ENCODE measurements at places on chromosomes 2 and 18.

DNA sequence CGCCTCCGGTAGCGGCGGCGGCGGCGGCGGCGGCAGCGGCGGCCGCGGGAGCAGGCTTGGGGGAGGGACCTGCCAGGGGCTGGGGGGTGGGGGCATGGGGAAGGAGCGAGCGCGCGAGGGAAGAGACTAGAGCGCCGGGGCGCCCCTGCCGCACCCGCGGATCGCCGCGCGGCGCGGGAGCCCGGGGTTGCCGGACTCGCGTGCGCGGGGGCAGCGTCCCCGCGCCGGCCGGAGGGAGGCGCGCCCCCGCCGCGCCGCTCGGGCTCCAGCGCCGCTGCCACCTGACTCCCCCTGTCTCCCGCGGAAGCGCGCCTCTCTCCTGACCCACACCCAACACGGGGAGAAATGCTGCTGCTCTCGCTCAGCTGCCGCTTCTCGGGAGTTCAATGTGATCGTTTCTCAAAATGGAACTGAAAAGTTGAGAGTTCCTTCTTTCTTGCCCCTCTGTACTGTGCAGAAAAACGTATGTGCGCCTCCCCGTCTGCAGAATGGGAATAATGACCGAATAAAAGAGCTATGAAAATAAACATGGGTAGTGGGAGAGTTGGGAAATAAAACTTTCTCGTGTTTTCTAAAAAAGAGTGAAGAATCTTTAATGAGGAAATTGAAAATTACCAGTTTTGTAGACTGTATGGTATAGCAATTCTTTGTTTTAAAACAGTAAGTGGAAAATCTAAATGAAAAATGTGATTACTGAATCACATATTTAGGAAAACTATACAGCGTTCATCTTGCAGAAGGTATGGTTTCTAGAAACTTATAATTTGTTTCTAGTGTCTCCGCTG is 455 bp upstream of the TLK1 start:
- peak; percentile 62 for DNase-seq

GRCh38 chr2:43001055-43001378 is 208.6 kb upstream of the HAAO start:
- DNase-seq, result no peak

- DNase-seq, result no peak
These were observed 58.1 kb downstream of the PAX3 start for GRCh38 chr2:222240676-222241049.

DNA sequence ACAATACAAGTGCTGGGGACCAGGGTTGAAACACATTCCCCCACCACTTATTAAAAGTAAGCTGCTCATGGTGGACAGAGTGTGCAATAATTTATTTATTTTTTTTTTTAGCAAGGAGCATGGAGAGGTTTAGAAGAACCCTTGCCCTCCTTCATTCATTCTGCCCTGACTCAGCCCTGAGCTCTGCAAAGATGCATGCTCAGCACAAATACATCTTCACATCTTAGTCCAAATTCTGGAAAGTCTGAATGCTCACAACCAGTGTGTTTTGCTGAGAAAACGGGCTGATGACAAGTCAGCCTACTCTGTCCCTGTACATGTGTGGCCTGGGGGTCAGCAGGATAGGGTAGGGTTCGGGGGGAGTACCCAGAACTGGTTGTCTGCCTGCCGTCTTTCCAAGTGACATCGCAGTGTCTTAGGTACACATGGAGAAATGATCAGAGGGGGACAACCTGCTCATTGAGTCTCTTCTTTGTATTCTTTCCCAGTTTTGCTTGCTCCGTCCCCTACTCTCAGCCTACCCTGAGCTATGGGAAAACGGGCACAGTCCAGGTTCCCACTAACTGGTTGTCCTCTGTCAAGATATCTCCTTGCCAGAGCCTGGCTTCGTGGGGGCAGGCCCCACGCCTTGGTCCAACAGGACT is 76.4 kb downstream of the ADD2 start:
- DNase-seq, result no peak

DNA sequence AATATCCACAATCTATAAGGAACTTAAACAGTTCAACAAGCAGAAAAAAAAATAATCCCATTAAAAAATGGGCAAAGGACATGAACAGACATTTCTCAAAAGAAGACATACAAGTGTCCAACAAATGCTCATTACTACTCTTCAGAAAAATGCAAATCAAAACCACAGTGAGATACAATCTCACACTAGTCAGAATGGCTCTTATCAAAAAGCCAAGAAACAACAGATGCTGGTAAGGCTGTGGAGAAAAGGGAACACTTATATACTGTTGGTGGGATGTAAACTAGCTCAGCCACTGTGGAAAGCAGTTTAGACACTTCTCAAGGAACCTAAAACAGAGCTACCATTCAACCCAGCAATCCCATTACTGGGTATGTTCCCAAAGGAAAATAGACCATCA is 7.2 kb upstream of the CRYGB start:
- no peak for DNase-seq

- no peak for DNase-seq
These were observed 158.5 kb downstream of the COPS8 start for GRCh38 chr2:237244178-237244577.

DNA sequence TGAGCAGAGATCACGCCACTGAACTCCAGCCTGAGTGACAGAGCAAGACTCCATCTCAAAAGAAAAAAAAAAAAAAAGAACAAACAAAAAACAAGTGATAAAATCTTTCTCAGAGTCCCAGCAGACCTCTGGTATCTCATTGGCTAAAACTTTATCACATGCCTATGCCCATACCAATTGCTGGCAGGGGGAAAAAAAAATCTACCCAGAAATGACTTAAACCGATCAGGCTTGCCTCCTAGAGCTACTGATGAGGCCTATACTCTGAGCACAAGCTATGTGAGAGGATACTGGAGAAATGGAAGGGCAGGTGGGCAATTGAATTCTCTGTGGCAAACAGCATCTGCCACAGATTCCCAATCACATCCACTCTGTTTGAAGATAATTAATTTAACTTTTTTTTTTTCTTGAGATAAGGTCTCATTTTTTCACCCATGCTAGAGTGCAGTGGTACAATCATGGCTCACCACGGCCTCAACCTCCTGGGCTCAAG is 49.0 kb downstream of the FBXO36 start:
- no peak for DNase-seq

DNA sequence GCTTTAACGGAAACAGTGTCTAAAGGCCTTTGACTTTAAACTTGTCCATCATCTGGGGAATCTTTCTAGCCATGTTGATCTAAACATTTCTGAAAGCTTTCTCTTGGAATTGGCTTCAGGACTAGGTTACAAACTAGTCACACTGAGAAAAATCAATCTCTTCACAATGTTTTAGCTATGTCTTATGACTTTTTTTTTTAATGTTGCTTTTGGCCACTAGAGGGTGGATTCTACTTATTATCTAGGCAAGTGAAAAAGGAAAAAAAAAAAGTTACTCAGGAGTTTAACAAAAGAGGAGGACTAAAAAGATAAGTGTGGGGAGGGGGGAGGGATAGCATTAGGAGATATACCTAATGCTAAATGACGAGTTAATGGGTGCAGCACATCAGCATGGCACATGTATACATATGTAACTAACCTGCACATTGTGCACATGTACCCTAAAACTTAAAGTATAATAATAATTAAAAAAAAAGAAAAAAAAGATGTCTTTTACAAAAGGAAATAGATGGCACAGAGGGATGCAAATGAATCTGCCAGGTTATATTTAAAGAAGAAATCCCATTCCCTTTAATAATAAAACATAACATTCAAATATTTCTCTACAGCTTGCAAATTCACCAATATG is 160.4 kb upstream of the PID1 start:
- DNase-seq, result no peak

- no peak for DNase-seq
These were observed 35.1 kb downstream of the PMS1 start for GRCh38 chr2:189819297-189819704.

- DNase-seq, result no peak
These were observed 82.6 kb upstream of the RGPD5 start for GRCh38 chr2:109711230-109712122.

DNA sequence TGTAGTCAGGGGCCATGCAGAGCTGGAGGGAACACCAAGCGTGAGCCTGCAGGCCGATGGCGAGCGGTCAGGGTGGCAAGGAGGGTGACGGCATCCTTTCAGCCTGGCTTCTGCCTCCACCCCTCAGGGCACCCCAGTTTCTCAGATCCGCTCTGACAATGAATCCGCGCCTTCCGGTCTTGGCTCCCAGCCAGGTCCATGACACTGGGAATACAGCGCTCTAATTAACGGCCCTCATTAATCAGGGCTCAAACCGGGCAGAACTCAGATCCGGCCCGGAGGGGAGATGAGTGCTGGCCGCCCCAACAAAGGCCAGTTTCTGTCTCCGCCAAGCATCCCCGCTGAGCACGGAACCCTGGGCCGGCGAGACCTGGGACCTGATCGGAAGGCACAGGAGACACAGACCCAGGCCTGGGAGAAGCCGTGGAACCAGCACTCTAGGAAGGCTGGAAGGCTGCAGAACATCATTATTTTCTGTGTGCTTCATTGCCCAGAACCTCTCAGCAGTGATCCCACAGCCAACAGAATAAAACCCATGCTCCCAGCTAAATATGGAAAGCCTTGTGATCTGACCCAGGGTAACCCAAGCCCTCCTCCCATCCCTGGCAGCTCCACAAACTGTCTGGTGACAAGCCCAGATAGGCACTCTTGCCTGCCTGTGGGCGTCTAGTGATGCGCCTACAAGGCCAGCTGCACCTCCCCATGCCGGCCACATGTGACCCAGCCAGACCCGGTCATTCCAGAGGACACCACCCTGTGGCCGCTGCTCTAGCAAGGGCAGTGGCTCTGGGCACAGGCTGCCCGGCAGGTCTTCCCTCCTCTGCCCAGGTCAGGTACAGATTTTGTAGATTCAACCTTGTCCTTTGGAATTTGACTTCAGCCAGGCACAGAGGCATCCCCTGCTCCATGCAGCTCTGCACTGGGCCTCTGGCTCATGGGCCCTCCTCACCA is 438.7 kb upstream of the MYT1L start:
- no peak for DNase-seq

GRCh38 chr2:29309090-29310029 is 194.1 kb downstream of the CLIP4 start:
- DNase-seq, result peak; percentile 42

DNA sequence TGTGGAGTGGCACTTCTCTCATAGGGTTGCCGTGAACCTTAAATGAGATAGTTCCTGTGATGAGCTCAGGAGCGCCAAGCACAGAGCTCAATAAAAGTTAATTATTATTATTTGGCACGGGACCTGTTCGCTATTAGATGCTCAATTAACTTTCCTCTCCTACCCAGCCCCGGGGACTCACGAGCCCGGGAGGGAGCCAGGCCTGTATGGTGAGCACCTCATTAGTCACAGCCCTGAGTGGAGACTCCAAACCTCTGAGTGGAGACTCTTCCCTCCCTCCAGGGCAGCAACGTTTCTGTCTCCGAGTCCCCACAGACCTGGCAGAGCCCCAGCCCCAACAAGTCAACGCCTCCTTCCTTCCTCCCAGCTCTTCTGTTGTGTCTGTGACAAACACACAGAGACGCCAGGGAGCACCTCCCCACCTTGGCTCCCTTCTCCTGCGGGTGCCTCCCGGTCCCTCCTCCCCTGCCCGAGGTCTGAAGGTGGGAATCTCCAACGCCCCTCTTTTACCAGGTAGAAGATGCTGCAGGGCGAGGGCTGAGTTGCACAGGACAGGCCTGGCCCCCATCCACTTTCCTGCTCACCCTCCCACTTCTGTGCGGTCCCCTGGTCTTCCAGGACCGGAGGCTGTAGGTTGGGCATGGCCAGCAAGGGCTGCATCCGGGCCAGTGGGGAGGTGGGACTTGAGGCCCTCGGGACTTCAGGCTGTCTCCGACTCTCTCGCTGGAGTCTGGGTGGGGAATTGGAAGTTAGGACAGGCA is 52.7 kb upstream of the ODC1 start:
- no peak for DNase-seq

DNA sequence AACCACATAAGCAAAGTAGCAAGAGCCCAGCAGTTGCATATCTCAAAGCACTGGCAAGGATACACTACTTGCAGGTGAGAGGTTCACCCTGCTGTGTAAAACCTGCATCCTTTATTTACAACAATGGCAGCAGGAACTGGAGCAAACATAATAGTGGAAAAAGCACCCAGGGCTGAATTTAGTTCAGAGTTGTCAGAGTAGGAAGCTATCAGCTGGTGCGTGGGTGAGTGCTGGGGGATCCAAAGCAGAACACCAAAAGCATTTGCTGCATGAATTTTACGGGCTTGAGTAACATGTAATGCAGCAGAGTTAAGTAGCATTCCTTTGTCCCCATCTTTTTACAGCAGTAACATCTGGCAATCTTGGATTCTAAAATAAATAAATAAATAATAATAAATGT is 73.5 kb upstream of the SRD5A2 start:
- DNase-seq, result no peak

GRCh38 chr2:121856360-121856759 is 100.9 kb downstream of the TSN start:
- DNase-seq, result no peak

GRCh38 chr2:30679426-30680088 is 127.7 kb downstream of the CAPN13 start:
- no peak for DNase-seq

DNA sequence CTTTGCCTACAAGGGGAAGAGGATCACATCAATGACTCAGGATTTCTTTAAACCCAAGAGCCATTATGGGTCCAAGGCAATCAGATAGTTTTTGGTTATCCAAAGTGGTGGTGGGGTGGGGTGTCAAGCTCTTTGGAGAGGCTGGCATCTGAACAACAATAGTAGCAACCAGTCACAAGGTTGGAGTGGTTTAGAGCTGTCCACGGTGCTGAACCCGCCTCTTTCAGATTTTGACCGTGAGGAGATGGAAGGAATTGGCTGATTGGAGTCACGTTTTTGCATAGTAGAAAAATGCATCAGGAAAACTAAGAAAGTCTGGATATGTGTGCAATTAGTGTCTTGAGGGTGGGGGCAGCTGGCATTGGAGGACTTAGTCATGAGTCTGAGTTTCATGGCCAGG is 159.9 kb downstream of the LOXHD1 start:
- DNase-seq, result no peak

GRCh38 chr2:134401081-134401497 is 147.2 kb downstream of the MGAT5 start:
- DNase-seq, result no peak

DNA sequence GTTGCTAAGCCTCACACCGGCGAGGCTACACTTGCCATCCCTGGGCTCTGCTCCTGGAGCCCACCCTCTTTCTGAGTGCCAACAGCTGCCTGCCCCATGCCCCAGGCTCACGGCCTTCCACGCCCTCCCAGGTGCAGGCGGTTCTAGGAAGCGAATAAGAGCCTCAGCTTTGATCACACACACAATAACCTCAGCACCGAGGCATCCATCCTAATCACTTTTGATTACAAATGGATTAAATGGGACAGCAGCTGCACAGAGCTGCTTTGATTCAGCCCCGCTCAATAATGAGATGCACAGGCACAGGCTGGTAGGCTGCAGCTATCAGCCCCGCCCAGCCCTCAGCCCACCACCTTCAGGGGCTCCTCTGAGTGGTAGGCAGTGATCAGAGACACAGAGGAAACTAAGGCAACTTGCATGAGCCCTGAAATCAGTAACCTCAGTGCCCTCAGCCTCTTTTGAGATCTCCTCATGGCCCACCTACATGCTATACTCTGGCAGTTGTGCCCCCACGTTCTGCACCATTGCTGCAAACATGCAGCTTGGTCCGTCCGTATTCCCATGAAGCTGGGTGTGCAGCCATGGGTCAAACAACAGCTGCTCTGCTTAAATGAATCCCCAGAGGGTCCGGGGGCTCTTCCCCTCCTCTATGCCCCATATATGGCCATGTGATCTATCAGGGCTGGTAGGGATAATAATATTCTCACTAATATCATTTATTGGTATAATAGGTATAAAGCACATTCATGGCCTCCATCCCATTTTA is 171.4 kb downstream of the SETBP1 start:
- no peak for DNase-seq

Measured in activated naive CD4-positive, alpha-beta T cell treated with anti-CD3 and anti-CD28 coated beads, Interleukin-2, amount 50 U/mL, for 16 hours (primary cell).